ENCODE measurements at places on chromosomes 1 and 21.

GRCh38 chr1:18879791-18880309, 20.4 kb upstream of the TAS1R2 start:
- no peak for DNase-seq

- no peak for DNase-seq
Measured at GRCh38 chr1:60924964-60925798, 157.2 kb upstream of the NFIA start.

GRCh38 chr1:67429011-67429527, 1.1 kb downstream of the SERBP1 start:
- peak; percentile 6 for DNase-seq

DNA sequence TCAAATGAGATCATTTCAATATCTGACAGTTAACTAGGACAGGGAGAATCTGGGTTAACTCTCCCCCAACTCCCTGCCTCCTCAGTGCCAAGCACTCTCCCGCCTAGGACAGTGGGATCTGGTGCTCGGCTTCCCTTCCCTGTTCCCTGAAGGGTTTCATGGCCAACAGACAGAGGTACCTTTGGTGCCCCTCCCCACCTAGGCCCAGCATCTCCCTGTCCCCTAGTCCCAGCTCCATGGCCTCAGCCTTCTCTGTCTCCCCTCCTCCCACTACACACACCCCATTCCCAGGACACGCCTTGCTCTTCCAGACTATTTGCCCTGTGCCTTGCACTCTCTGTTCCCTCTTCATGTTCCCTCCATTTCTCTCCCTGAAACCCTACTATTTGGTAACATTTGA, 77.1 kb downstream of the CD247 start:
- no peak for DNase-seq

GRCh38 chr1:192512426-192513162, 63.0 kb upstream of the RGS1 start:
- no peak for DNase-seq

DNA sequence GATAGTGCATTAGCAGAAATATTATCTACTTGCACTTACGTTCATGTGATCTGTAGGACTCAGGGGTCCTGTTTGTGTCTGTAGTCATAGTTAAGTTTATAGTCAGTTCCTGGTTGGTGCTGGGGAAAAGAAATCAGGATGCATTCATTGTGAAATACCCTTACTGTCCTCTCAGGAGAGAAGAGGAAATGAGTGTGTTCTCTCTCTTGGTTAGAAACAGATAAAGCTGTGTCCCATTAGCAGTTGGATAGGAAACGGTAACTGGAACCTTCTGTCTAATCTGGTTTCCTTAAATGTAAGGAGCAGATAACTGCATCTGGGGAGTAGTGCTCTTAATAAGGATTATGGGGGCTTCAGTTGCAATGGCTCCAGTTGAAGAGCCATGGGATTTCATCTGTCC, 8.9 kb downstream of the SDCCAG8 start:
- no peak for DNase-seq

DNA sequence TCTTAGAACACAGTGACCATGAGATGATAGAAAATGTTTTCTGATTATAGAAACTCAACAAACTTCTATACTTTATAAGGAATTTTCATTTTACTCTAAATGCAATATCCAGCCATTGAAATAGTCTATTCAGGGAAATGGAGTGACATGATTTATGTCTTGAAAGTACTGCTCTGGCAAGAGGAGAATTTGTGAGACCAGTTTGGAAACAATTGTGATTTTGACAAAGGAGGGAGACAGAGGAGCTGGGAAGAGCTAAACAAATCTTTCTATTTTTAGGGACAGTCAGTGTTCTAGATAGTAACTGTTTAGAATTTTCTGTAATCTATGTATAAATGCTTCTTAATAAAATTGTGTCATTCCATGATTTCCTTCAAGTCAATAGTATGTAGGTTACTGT, 252.3 kb downstream of the FMN2 start:
- no peak for DNase-seq

- DNase-seq: no peak
Measured at GRCh38 chr1:173360487-173361063, 116.6 kb upstream of the PRDX6 start.

DNA sequence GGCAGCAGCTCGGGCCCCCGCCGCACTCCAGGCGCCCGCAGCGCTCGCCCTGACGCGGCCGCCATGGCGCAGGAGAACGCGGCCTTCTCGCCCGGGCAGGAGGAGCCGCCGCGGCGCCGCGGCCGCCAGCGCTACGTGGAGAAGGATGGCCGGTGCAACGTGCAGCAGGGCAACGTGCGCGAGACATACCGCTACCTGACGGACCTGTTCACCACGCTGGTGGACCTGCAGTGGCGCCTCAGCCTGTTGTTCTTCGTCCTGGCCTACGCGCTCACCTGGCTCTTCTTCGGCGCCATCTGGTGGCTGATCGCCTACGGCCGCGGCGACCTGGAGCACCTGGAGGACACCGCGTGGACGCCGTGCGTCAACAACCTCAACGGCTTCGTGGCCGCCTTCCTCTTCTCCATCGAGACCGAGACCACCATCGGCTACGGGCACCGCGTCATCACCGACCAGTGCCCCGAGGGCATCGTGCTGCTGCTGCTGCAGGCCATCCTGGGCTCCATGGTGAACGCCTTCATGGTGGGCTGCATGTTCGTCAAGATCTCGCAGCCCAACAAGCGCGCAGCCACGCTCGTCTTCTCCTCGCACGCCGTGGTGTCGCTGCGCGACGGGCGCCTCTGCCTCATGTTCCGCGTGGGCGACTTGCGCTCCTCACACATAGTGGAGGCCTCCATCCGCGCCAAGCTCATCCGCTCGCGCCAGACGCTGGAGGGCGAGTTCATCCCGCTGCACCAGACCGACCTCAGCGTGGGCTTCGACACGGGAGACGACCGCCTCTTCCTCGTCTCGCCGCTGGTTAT, 2.8 kb downstream of the KCNJ9 start:
- DNase-seq: peak; percentile 61

- DNase-seq: no peak
Measured at GRCh38 chr1:178143730-178144690, 50.1 kb downstream of the RASAL2 start.

DNA sequence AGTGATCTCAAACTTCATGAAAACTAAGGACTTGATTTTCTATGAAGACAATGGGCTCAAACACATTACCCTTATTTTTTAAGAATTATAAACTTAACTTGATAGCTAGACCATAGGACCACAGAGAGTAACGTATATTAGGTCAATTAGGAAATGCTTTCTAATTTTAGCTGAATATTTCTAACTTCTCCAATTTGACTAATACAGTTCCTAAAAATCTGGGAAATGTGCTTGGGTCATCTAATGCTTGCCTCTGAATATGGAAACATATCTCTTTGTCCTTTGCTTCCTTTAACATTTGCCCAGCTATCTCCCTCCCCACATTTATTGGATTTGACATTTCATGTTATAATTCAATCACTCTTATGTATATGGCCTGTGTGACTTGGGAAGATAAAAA, 141.4 kb downstream of the LHX8 start:
- DNase-seq: no peak

GRCh38 chr1:36285443-36286101, 20.6 kb upstream of the SH3D21 start:
- peak; percentile 65 for DNase-seq

- DNase-seq: no peak
Measured at GRCh38 chr1:197671920-197672319, 103.4 kb downstream of the DENND1B start.

DNA sequence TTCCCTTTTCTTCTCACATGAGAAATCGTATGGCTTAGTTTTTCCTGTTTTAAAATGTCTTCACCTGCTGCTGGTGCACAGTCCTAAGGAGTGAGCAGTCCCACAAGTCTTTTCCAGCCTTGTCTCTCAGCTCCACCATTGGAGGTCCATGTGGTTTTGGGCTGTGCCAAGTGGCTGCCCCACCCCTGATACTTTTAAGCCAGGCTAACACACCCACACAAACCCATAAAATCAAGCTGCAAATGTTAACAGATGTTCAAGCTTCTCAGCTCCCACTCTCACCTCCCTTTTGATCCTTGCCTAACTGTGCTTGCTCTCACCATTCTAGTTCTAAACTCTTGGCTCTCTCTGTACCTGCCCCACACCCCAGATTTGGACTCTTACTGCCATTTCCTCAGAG, 74.5 kb upstream of the COL24A1 start:
- no peak for DNase-seq

DNA sequence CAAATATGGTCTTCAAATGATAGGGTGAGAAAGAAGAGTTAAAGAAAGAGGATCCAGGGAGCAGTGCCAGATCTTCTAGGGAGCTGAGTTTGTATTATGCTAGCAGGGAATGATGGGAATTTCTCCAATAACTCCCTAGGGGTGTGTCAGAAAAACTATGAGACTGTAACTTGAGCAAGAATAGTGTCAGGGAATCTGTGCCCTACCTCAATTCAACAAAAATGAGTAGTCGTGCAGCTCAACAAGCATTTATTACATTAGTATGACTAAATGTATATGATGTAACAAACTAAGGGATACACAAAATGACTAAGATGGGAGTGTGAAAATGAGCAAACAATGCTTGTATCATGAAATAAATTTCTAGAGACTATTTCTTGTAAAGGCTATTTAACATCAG, 24.2 kb downstream of the SPAG17 start:
- DNase-seq: no peak

DNA sequence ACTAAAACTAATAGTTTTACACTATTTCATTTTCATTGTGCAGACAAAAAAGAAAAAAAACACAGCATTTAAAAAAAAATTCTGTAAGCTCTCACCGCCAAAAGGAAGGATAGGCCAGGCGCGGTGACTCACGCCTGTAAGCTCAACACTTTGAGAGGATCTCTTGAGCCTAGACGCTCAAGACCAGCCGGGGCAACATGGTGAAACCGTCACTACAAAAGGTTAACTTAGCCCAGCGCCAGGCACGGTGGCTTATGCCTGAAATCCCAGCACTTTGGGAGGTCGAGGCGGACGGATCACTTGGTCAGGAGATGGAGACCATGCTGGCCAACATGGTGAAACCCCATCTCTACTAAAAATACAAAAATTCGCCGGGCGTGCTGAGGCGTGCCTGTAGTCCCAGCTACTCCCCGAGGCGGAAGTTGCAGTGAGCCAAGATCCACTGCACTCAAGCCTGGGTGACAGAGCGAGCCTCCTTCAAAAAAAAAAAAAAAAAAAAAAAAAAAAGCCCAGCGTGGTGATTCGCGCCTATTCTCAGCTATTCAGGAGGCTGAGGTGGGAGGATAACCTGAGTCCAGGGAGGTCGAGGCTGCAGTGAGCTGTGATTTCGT, 14.3 kb upstream of the SPEN start:
- DNase-seq: peak; percentile 44

DNA sequence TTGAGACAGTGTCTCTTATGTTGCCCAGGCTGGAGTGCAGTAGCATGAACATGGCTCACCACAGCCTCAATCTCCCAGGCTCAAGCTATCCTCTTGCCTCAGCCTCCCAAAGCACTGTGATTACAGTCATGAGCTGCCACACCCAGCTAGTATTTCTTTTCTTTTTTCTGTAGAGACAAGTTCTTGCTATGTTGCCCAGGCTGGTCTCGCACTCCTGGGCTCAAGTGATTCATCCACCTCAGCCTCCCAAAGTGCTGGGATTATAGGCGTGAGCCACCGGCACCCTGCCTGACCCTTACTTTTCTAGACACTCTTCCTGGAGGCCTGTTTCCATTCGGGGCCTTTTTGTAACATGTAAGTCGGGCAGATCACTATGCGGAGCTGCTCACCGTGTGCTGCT, 30.1 kb upstream of the SRP9 start:
- no peak for DNase-seq

DNA sequence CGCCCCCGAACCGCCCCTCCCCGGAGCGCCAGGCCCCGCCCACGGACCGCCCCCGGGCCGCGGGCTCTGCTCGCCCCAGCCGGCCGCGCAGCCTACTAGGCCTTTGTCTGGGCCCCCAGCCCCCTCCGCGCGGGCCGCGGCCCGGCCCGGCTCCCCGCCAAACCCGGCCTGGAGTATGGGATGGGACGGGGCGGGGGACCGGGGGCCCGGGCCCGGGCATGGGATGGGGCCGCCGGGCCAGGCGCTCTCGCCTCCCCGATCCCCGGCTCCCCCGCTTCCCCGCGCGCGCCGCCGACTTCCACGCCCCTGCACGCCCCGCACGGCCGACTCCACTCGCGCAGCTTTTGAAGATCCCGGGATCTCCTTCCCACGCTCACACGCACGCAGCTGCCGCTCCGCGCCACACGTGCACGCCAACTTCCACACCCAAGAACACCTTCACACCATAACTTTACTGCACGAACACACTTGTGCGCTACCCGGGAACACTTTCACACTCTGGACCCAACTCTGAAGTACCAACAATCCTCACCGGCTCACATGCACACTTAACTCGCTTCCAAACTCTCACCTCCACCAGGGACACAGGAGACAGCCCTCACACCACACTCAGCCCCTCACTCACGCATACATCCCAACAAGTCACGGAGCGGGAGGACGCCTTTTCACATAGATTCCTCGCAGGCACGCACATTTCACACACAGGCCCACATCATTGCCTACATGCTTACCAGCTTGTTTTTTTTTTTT, 437 bp upstream of the HSPG2 start:
- peak; percentile 54 for DNase-seq

- no peak for DNase-seq
Measured at GRCh38 chr1:83641206-83641658, 357.7 kb downstream of the TTLL7 start.

- DNase-seq: no peak
Measured at GRCh38 chr1:29708796-29709703, 472.7 kb downstream of the PTPRU start.

- no peak for DNase-seq
Measured at GRCh38 chr1:162412002-162412401, at the start of gene SH2D1B. TSS of gene SH2D1B (minus strand) at chr1:162412136. CDS start at chr1:162412016, 120 bp downstream.

- DNase-seq: no peak
Measured at GRCh38 chr1:24871306-24871901, 58.7 kb downstream of the RUNX3 start.

DNA sequence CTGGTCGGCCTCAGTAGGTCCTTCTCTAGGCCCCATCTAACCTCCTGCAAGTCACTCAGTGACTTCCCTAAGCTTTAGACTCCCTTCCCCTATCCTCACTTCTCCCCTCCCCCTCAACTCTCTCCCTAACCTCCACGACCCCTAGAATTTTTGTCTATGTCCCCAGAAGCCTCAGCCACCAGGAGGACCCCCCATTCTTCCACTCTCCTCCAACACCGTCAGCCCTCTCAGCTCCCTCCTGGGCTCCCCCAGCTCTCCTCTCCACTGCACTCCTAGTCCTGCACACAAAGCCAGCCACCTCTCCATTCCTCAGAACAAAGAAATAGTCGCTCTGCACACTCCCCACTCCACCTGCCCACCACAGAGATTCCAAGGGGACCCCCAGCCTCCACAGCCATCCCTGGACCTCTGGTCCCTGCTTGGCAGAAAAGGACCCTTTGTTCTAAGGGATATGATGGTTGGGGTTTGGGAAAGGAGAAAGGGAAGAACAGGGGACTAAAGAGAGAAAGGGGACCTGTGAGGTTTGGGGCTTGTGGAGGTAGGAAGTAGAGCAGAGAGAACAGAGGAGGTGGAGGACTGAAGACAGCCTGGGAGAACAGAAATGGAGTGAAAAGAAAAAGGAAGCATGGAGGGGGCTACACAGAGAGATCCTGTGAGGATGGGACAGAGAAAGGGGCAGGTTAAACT, 2.8 kb downstream of the ARHGEF2 start:
- no peak for DNase-seq
